ENCODE measurements at places on chromosomes 6 and 20.

- DNase-seq = no peak
Observed at GRCh38 chr6:118012944-118013343, 105.9 kb downstream of the SLC35F1 start.

DNA sequence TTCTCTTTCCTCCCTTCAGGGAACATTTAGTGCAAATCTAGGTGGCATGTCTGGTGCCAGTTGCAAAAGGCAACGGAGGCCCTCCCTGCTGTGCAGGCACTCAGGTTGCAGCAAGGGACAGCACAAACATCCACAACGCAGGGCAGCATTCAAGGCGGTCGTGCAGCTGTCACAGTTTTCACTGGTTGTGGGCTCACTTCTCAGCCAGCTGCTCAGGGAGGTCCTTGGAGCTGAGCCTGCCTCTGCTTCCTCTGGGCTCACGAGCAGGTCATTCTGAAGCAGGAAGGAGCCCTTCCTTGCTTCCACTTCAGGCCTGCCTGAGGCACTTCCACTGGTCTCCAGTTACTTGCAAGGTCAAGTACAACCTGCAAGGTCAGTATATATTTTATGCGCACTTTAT, 3.8 kb upstream of the NPEPL1 start:
- no peak for DNase-seq

- no peak for DNase-seq
Observed at GRCh38 chr6:39490108-39490507, 167.6 kb upstream of the KCNK16 start.

GRCh38 chr6:150289454-150290071, 79.2 kb upstream of the IYD start:
- no peak for DNase-seq

DNA sequence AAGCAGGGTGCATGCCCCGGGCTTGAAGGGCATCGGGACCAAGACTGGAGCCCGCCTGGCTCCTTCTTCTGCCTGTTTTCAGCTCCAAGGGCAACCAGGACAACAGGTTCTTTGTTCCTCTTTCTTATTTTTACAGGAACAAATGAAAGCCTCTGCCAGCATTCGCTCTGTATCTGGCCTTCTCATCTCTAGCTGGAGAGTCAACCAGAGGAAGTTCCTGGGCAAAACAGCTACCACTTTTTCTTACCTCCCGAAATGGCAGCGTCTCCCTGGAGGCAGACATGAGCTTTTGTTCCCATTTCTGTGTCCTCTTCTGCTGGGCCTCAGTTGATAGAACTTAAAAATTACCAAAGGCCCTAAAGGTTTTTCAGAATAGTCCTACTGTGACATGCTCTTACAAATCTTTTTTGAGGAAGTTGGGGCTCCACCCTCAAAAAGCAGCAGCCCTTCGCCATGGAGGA, 74.1 kb upstream of the NAA20 start:
- DNase-seq = peak; percentile 33

GRCh38 chr6:106750142-106750918, 121.0 kb downstream of the QRSL1 start:
- no peak for DNase-seq

DNA sequence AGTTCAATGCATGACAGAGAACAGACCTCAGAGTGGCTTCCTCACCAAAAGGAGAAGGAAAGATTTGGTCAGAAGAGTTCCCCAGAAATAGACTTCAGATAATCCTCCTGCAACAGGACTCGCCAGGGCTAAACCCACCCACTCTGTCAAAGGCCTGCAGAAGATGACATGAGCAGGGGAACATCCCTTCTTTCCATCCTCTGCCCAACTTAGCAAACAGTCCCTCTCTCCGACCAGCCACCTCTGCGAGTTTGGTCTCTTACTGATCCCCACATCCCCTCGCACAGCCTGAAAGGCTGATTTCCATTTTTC, 7.5 kb downstream of the NFATC2 start:
- DNase-seq = no peak

DNA sequence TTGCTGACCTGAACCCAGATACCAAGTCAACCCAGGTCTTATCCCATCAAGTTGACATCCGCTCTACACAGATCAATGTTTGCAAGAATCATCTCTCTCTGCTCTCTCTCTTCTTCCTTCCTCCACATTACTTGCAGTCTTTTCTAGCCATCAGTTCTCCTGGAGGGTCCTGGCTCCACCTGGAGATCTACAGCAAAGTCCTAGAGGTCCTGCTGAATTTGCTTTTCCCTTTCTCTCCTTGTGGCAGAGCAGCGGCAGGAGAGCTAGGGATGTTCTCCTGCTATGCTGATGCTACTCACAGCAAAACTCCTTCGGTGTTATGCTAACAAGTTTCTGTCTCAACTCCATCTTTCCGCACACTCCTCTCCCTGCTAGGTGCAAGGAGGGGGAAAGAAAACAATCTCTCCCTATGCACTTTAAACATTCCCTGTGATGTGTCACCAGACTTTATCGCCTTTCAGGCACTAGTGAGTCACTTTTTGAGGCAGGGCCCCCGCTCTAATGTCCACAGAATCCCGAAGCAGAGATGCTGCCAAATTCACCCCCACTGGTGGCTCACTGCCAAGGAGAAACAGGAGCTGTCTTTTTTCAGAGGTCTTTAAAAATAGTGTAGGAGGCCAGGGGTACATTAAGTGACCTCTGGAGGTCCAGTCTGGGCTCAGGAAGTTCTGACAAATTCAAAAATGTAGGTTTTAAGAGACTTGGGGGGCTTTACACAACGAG, 62.6 kb downstream of the FAM50B start:
- DNase-seq = no peak

Data from CD4-positive, alpha-beta T cell treated with Interferon alpha-2 for 1 hour (primary cell).